Cardiac septum (tissue), 1 donor: ENCODE measurements at places on chromosomes 13 and 19. TPM values are rescaled to one million over a fixed set of nuclear protein-coding genes. Genes with fewer than 3 reads are reported as not detected.
A peak's percentile ranks its signal among the peaks of the same experiment; 100 is the strongest.

ADGRL1 gene
- 7.9 TPM for total RNA-seq

NXNL1 gene
- total RNA-seq, result 0.59 TPM

ZNF528 gene
- total RNA-seq, result 21.5 TPM

ATP8B3 gene
- 0.78 TPM for total RNA-seq

- DNase-seq, result no peak
Measured at GRCh38 chr13:32746474-32746873, 160.2 kb downstream of the PDS5B start.

DNA sequence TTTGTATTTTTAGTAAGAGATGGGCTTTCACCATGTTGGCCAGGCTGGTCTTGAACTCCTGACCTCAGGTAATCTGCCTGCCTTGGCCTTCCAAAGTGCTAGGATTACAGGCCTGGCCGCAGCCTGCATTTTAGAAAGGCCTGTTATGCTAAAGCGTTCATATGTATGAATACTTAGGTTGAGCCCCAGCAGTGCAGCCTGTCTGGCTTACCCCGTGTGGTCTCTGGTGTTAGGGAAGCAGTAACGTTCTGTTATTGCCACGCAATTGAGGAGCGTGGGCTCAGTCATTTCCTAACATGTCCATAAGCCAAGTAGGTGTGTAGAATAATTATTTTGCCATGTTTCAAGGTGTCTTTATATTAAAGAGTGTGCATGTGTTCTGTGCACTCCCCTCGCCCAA lies 14.3 kb downstream of the HNRNPM start:
- DNase-seq, result no peak

GRCh38 chr19:49907745-49908446 lies 11.2 kb upstream of the IL4I1 start:
- no peak for DNase-seq

- DNase-seq, result peak; percentile 98
Measured at GRCh38 chr19:37370880-37371661, at the start of gene ZNF527. ZNF527 (plus strand) TSS chr19:37371099; CDS start chr19:37374199, 3,100 bp downstream.

- no peak for DNase-seq
Measured at GRCh38 chr19:4337906-4338440, 654 bp downstream of the STAP2 start.

DNA sequence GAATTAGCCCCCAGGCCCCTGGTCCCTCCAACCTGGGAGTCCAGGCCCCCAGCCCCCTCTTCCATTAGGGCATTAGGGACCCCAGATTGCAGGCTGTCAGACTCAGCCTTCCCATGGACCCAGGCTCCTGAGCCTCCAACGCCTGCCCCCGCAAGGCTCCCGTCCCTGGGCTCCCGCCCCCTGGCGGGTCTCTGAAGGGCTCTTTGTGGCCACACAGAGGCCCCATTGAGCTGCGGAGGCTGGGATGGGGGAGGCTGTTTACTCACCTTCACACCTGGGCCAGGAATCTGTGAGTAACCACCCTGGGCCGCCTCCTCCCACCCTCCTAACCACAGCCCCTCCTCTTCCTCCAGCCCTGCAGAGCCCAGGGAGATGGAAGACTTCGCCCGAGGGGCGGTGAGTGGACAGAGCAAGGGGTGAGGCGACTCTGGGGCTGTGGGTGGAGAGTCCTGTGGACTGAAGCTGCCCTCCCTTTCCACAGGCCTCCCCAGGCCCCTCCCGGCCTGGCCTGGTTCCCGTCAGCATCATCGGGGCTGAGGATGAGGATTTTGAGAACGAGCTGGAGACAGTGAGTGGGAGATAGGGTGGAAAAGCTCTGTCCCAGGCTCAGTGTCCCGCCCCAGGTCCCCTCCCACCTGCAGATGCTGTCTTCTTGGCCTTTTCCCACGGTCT lies 4.9 kb downstream of the ARHGEF1 start:
- DNase-seq, result no peak

DNA sequence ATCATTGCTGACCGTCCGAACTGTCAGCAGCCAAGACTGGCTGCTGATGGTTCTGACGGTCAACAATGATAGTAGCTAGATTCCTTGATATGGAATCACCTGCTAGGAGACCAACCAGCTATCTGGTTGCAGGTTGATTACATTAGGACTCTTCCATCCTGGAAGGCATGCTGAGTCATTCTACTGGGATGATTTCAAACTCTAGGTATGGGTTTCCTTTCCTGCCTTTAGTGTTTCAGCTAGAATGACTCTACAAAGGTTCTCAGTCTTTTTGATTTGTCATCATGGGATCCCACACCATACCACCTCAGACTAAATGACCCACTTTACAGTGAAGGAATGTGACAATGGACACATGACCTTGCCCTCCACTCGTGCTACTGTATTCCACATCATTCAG lies 138.1 kb upstream of the KL start:
- DNase-seq, result no peak

GRCh38 chr19:29714953-29715700 lies at the start of gene C19orf12:
C19orf12 (minus strand) TSS chr19:29715261; CDS start chr19:29708413, 6,848 bp downstream.
- DNase-seq, result no peak

DNA sequence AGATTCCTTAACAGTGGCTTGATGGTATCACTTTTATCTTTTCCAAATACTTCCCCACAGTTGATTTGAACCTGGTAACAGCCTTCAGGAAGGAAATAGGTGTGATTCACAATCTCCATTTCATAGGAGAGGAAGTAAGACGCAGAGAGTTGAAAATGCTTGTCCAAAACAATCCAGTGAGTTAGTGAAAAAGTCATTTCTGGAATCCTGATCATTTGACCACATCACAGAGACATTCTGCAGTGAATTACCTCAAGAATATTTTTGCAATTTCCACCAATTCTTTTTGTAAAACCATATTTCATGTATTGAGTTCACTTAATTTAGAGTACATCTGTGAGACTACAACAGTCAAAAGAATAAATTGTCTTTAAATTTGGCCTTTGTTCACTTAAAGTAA lies 292.8 kb downstream of the DCLK1 start:
- DNase-seq, result no peak

- no peak for DNase-seq
Measured at GRCh38 chr13:27551562-27551961, 68.8 kb downstream of the LNX2 start.
